ENCODE measurements at places on chromosomes 16 and 17.
A peak's percentile ranks its signal among the peaks of the same experiment; 100 is the strongest.

GRCh38 chr16:30787613-30788378, 791 bp upstream of the ZNF629 start:
- DNase-seq: no peak

DNA sequence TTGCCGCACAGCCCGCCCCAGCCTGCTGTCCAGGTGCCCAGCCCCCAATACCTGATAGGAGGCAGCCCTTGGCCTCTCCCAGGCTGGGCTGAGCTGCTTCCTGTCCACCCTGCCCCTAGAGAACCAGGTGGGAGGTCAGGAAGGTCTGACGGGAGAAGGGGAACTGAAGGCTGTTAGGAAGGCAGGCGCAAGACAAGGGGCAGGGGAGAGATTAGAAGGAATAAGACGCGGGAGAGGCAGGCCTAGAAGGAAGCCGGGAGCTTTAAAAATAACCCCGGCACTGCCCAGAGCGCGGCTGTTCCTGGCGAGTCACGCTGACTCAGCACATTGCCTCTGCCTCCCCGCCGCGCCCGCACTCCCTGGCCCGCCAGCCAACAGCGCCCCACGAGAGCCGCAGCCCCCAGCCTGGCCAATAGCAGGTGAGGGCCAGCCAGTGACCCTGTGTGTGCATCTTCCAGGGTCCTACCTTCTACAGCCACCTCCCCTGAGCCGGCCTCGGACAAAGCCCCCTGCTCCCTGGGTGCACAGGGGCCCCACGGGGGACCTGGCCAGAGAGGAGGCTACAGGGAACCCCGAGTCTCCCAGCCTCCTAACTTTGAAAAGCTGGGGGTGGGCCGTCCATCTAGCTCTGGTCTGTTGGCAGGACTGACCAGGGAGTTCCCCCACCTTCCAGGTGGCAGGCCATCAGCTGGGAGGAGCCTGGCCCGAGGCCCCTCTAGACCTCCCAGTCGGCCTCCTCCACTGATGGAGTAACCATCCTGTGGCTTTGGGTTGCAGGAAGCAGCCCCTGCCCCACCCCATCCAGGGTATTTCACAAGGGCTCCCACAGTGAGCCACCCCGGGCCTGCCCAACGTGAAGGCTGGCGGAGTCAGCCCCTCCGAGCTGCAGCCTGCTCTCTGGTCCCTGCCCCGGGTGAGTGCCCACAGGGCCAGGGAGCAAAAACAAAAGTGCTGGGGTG, 4.0 kb downstream of the MAFG start:
- DNase-seq: peak; percentile 88

DNA sequence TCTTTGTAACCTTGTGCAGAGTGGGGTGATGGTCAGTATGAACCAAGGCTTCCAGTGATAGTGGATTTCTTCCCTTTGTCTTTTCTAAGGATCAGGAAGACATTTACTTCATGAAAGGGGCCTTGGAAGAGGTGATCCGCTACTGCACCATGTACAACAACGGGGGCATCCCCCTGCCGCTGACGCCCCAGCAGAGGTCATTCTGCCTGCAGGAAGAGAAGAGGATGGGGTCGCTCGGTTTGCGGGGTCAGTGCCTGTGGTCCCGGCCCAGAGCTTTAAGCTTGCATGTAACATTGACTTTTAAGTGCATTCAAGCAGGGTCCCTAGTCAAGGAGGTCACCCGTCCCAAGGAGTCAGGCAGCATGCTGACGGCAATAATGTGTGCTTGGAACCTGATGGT, 56.0 kb downstream of the MEAK7 start:
- no peak for DNase-seq

DNA sequence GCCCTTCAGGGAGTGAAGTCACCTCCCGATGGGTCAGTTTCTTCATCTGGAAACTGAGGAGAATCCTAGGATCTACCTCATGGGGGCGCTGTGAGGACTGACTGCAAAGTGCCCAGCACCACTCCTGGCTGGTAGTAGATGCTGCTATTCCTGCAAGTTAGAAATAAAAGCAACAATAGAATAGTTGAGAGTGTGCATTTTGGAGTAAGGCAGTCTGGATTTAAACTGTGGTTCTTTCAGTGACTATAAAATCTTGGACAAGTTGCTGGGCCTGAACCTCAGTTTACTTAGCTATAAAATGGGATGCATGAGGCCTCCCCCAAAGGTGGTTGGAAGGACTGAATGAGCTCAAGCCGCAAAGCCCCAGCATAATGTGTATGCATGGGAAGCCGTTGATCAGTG, 70.6 kb downstream of the CYB5B start:
- DNase-seq: peak; percentile 36

DNA sequence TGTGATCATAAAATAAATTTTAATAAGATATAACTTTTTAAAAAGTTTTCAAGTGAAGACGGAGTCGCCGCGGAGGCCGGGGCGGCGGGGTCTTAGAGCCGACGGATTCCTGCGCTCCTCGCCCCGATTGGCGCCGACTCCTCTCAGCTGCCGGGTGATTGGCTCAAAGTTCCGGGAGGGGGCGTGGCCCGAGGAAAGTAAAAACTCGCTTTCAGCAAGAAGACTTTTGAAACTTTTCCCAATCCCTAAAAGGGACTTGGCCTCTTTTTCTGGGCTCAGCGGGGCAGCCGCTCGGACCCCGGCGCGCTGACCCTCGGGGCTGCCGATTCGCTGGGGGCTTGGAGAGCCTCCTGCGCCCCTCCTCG, at the start of gene FOXC2:
FOXC2 (plus strand) TSS at position 229 of the 365 bp plus-strand sequence. CDS start 507 bp downstream, outside the sequence.
- peak; percentile 73 for DNase-seq

- no peak for DNase-seq
These were observed 6.0 kb downstream of the HAGHL start for GRCh38 chr16:732936-733335.

DNA sequence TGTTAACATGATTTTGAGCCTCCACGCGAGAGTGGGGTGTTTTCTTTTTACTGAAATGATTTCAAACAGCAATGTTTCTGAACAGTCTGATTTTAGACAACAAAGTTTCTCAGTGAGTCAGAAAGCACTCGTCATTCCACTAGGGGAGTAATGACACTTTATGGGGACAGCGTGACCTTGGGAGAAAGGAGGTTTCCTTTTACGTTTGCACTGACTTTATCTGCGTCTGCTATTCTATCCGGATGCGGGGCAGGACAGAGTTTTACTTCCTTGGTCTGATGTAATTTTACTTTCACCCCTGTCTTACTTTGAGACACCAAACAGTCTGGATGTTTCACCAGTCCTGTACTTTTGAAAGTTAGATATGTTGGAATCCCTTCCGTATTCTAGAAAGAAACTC, 20.7 kb downstream of the SLC47A1 start:
- no peak for DNase-seq

- DNase-seq: no peak
These were observed 1.8 kb downstream of the C16orf96 start for GRCh38 chr16:4557973-4558372.

DNA sequence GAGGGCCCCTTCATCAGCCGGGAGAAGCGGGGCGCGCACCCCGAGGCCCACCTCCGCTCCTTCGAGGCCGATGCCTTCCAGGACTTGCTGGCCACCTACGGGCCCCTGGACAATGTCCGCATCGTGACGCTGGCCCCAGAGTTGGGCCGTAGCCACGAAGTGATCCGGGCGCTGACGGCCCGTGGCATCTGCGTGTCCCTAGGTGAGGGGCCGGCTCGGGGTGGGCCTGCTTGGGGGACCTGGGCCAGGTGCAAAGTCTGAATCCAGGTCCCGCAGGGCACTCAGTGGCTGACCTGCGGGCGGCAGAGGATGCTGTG, 3.5 kb downstream of the CEMP1 start:
- DNase-seq: no peak

- no peak for DNase-seq
These were observed 103.3 kb downstream of the GNAO1 start for GRCh38 chr16:56294579-56294978.

DNA sequence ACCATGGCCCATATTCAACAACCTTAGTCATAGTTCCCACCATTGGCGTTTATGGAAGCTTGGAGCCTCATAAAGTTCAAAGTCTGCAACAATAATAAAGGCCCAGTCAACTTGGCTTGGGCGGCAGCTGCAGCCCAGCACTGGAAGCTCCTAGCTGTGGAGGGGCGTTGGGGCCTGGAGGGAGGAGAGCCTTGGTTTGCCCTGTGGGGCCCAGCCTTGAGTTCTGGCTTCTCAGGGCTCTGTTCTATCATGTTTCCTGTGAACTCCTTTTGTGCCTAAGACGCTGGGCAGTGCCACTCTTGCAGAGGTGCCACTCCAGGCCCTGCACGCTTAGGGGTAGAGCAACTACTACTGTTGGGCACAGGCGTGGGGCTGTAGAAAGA, 927 bp upstream of the ENGASE start:
- peak; percentile 84 for DNase-seq

GRCh38 chr17:76263896-76264295, 1.3 kb upstream of the UBALD2 start:
- DNase-seq: no peak

GRCh38 chr17:40470932-40471828, 27.9 kb downstream of the IGFBP4 start:
- peak; percentile 25 for DNase-seq

Measured in mucosa of descending colon (tissue), 3 donors.